Hematopoietic multipotent progenitor cell treated with erythropoietin and hydrocortisone succinate and interleukin-3 and kit ligand, for 4 days (in vitro differentiated cells): ENCODE measurements at places on chromosomes 6 and 20.
A peak's percentile ranks its signal among the peaks of the same experiment; 100 is the strongest.

GRCh38 chr20:51208162-51208561, 185.3 kb upstream of the KCNG1 start:
- no peak for DNase-seq

- peak; percentile 94 for DNase-seq
Measured at GRCh38 chr20:31835977-31836852, 9.2 kb downstream of the FOXS1 start.

DNA sequence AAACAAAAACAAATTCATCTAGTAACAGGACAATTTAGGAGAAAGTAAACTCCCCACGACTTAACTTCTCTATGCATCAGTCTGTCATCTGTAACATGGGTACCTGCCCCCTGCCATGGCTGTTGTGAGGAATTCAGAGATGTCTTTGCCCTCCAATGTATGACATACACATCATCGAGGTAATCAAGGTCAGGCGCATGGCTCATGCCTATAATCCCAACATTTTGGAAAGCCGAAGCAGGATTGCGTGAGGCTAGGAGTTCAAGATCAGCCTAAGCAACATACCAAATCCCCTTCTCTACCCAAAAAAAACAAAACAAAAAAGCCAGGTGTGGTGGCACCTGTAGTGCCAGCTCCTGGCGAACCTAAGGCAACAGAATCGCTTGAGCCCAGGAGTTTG, 9.0 kb downstream of the EEF1A1 start:
- DNase-seq = no peak

DNA sequence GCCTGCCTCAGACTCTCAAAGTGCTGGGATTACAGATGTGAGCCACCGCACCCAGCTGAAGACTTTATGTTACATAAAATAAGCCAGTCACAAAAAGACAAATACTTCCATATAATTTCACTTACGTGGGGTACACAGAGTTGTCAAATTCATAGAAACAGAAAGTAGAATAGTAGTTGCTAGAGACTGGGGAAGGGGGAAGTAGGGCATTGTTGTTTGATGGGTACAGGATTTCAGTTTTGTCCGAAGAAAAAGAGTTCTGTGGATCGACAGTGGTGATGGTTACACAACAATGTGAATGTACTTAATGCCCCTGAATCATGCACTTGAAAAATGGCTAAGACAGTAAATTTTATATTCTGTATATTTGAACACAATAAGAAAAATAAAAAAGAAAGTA, 41.6 kb upstream of the ANKEF1 start:
- DNase-seq = no peak
